Tracheal epithelial cell (primary cell): ENCODE measurements at places on chromosomes 12 and 14. TPM values are rescaled to one million over a fixed set of nuclear protein-coding genes. Genes with fewer than 3 reads are reported as not detected.

KLRD1 gene
- total RNA-seq: under 0.01 and 0.24 TPM in 2 replicates

LRP1-AS gene
- total RNA-seq: not detected in 2 replicates

ALG10B gene
- 1.9 and 2.8 TPM in 2 replicates for total RNA-seq

PPM1H gene
- 3.4 and 4.8 TPM in 2 replicates for total RNA-seq

C1QL4 gene
- total RNA-seq: under 0.01 TPM in 1 of 2 replicates, not detected in the other
